ENCODE measurements at places on chromosomes 5 and 9.

DNA sequence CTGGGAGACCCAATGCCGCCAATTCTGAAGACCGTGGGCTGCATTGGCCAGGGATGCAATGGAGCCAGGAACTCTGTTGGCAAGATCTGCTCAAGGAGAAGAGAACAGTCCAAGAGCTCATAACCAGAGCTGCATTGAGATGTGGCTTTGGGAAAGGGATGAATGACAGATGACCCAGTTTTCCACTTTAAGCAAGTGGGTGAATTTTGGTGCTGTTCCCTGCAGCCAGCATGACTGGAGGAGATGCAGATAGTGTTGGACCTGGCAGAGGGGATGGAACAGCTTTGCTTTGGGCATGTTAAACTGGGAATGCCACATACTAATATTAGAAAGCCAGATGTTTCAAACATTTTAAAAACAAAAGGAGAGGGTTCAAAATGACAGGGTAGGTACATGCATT, 143.1 kb downstream of the FSTL4 start:
- DNase-seq: no peak

GRCh38 chr9:104748359-104749031, 1.0 kb downstream of the NIPSNAP3A start:
- DNase-seq: peak; percentile 33

GRCh38 chr9:96331236-96331947, 29.4 kb upstream of the HSD17B3 start:
- DNase-seq: peak; percentile 46

- no peak for DNase-seq
Observed at GRCh38 chr5:9617739-9618504, 12.2 kb downstream of the TAS2R1 start.
